Activated T-helper 1 cell treated with anti-CD3 and anti-CD28 coated beads, Interleukin-2, amount 50 U/mL, for 16 hours (primary cell): ENCODE measurements at places on chromosomes 2 and 18.

- DNase-seq: no peak
Measured at GRCh38 chr2:11515490-11515981, 18.3 kb upstream of the GREB1 start.

DNA sequence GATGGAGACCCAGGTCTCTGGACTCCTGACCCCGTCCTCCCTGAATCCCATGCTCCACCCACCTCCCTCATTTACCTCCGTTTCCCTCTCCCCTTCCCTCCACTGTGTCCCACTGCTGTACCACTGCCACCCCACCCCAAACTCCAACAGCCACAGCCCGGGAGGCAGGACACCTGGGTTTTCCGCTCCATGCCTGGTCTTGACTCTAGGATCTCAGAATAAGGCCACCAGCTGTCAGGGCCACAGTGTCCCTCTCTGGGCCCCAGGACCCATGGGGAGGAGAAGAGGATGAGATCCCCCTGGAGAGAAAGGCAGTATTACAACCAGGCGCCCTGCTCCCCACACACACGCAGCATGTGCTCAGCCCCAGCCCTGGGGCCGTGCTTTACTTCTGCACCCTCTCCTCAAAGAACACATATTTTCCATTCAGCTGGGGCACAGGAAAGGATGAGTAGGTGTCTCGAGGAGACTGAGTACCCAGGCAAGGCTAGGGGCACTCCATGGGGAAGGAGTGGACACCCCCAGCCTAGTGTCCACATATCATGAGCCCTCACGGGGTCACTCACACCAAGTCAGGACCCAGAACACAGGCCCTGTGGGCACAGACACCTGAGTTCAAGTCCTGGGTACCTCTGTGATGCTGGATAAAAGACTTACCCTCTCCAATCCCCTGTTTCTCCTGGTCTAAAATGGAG, 700 bp downstream of the RUFY4 start:
- DNase-seq: no peak

GRCh38 chr18:69980982-69981804, 33.5 kb upstream of the CD226 start:
- no peak for DNase-seq

- DNase-seq: no peak
Measured at GRCh38 chr2:60438131-60438530, 115.3 kb downstream of the BCL11A start.

DNA sequence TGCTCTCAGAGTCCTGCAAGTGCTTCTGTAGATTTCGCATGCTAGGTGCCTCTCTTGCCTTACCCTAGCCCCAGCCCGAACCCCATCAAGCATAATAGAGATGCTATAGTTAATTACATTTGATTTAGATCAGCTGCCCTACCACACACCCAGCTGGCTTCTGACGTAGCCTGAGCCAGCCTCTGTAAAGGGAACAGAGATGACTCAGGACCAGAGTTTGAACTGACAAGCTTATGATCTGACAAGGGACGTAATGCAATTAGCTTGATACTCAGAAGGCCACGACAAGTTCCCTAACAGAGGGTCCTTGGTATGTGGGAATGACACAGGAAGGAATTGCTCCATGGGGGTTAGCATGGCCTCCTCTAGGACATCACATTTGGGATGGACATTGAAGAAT, 126.6 kb downstream of the LRATD1 start:
- no peak for DNase-seq

DNA sequence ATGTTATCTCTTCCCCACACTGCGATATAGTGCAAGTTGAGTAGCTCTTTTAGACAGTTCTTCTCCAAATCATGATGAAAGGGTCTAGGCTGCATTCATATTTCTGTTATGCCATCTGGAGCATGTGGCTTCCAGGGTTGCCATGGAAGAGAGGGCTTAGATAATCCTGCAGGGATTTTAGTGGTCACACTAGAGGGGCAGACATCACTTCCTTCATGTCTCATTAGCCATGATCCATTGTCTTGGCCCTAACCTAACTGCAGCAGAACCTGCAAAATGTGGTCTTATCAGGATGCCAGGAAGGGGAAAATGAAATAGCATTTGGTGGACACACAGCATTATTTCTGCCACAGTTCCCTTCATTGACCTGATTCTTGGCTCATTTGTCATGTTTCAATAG, 83.1 kb downstream of the ADAM23 start:
- no peak for DNase-seq

DNA sequence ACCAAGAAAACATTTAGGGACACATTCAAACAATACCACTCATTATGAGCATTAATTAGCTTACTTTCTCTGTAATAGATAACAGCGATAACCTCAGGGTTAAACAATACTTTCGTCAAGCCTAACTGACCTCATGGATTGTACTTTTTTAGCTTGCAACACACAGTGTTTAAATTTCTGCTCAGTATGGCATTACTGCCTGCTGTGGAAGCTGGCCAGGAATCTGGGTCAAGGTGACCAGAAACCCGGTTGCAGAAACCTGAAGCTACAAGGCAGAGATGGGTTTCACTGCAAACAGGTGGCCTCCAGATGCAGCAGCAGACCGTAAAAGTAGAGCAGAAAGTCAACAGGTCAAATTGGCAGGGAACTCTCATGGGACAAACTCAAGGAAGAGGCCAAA, 123.8 kb upstream of the FHL2 start:
- no peak for DNase-seq

- DNase-seq: no peak
Measured at GRCh38 chr2:220764171-220764570, 807.9 kb downstream of the EPHA4 start.

GRCh38 chr2:107001551-107001950, 115.6 kb upstream of the ST6GAL2 start:
- no peak for DNase-seq

- no peak for DNase-seq
Measured at GRCh38 chr2:226875438-226876225, 39.8 kb downstream of the RHBDD1 start.

- DNase-seq: no peak
Measured at GRCh38 chr2:38676681-38677080, 10.8 kb downstream of the GALM start.

GRCh38 chr2:96495982-96496629, 9.1 kb downstream of the NEURL3 start:
- DNase-seq: no peak

- DNase-seq: no peak
Measured at GRCh38 chr2:177474998-177475397, 82.4 kb downstream of the AGPS start.

DNA sequence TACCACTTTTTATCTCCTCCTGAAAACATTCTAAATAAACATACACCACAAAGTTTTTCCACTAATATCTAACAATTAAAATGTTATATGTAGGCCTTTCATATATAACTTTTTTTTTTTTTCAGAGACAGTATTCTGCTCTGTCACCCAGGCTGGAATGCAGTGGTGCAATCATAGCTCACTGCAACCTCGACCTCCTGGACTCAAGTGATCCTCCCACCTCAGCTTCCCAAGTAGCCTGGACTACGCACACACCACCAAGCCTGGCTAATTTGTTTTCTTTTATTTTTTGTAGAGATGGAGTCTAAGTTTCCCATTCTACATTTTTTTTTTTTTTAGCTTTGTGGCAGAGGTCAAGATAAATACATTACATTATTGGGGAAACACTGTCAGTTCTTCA, 1612.6 kb upstream of the NXPH2 start:
- no peak for DNase-seq

DNA sequence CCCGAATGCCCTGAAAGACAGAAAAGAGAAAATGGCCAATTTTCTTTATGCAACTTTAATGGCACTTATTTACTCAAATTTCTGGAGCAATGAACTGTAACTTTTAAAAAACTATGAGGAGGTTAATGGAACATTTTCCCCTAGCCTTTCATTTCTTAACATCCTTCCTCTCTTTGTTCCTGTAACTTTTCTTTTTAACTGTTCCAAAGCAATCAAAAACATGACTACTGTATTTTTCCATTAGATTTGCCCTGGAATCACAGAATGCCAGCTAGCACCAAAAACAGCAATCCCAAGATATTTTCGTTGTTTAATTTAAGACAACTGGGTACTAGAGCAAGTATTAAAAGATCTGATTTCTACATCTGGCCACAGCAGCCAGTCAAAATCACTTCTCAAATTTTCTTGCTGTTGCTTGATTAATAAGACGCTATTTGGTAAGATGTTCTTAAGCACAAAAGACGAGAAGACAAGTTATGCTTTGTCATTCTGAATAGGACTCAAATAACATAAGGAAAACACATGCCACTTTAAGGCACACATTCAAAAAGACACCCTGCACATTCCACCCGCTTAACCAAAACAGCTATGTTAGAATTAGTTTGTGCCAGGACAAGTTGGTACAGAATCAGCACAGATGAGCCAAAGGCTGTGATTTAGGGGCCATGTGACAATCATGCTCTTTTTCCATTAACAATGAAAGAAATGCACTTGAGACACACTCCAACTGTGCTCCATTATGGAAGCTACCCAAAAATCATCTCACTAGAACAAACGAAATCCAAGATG, 3.6 kb downstream of the STARD7 start:
- no peak for DNase-seq

DNA sequence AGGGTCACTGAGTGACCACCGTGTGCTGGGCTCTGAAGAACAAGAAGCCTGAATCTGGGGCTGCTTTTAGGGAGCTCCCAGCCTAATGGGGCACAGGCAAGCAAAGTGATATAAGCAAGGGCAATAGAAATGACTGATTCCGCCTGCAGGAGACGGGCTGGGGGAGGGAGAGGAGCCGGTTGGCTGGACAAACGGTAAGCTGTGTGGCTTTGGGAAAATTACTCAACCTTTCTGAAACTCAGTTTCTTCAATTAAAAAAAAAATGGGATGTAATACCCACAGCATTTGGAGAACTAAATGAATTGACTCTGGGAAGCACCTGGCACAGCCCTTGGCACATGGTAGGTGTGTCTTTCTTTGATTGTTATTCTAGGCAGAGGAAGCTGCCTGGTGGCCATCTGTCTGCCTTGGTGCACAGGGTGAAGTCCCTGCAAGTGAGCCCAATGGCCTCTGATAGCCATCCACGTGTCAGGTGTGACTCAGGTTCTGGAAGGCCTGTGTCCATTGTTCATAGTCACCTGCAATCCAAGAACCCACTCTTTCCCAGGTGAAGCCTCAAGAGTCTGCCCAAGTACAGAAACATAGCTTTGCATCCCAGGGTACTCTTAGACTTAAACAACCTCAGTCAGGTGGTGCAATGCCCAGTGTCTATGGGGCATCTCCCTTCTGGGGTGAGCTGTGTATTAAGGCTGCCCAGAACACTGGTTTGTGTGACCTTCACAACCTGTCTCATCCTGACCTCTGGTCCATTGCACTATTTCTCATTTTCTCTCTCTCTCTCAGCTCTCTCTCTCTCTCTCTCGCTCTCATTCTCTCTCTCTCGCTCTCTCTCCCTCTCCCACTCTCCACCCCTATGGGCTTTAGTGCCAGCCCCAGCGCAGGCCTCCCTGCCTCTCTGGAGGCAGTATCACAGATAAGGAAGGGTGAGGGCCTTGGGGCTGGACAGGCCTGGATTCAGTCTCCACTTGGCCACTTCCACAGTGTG, 30.0 kb upstream of the NTSR2 start:
- DNase-seq: no peak

GRCh38 chr18:77059294-77059916, 73.2 kb downstream of the MBP start:
- no peak for DNase-seq

DNA sequence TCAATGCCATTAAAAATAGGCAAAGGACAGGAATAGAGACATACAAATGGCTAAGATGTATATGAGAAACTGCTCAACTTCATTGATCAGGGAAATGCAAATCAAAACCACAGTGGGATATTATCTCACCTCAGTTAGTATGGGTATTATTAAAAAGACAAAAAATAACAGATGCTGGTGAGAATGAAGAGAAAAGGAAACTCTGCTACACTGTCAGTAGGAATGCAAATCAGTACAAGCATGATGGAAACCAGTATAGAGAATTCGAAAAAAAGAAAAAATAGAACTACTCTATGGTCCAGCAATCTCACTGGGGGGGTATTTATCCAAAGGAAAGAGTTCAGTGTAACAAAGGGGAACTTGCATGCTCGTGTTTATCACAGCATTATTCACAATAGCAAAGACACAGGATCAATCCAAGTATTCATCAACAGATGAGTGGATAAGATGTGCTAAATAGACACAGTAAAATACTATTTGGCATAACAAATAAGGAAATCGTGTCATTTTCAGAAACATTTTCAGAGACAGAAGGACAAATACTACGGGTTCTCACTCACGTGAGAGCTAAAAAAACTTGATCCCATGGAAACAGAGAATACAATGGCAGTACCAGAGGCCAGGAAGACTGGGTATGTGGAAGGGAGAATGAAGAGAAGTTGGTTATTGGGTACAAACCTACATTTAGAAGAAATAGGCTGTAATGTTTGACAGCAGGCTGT, 60.6 kb downstream of the CCDC74A start:
- no peak for DNase-seq

GRCh38 chr2:226477221-226478108, 322.2 kb downstream of the IRS1 start:
- no peak for DNase-seq

DNA sequence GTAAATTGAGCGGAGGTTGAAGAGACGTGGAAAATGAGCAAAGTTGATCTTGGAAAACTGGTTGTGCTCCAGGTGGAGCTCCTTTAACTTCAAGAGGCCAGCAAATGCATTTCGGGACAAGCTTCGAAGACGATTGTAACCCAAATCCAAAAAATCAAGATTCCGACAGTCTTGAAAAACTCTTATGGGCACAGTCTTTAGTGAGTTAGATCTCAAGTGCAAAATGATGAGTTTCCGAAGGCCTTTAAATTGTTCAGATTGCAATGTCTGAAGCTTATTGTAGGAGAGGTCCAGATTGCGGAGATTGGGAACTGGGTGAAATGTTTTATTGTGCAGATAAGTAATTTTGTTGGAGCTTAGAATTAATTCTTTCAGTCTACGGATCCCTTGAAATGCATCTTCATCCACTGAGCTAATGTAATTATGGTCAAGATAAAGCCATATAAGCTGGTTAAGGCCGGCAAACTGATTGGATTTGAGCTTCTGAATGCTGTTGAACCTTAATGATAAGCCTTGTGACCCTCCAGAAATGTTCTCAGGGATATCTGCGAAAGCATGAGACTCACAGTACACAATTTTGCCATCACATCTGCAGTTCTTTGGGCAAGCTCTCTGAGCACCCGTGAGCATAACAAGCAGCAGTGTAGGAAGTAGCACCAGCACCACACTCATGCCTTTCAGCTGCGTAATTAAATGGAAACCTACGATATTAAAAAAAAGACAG, 2.9 kb downstream of the LRRTM4 start:
- DNase-seq: no peak
